Midbrain (tissue), 1 donor: ENCODE measurements at places on chromosomes 5 and 9.

GRCh38 chr9:134378901-134379338, 52.7 kb downstream of the RXRA start:
- peak; percentile 56 for DNase-seq

GRCh38 chr9:124894741-124895170, 32.8 kb downstream of the ARPC5L start:
- peak; percentile 60 for DNase-seq

DNA sequence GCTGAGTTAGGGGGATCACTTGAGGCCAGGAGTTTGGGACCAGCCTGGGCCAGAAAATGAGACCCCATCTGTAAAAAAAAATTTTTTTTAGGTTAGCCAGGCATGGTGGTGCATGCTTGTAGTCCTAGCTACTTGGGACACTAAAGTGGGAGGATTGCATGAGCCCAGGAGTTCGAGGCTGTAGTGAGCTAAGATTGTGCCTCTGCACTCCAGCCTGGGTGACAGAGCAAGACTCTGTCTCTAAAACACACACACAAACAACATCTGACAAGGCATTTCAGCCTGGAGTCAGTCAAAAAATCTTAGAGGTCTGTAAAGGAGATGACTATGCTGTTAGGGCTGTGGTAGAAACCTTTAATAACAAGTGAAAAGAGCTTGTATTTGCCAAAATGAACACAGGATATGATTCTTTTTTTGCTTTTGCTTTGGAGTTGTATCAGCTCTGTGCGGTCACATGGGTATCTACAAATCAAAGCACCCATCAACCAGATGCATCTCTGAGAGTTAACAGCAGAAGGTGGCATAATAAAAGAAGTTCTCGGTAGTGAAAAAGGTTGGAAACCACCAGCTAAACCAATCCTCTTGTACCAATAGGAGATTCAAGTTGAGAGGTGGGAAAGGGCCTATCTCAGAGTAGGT, 3.6 kb upstream of the PSMD5 start:
- no peak for DNase-seq

GRCh38 chr5:77545285-77545684, 53.2 kb upstream of the WDR41 start:
- no peak for DNase-seq

DNA sequence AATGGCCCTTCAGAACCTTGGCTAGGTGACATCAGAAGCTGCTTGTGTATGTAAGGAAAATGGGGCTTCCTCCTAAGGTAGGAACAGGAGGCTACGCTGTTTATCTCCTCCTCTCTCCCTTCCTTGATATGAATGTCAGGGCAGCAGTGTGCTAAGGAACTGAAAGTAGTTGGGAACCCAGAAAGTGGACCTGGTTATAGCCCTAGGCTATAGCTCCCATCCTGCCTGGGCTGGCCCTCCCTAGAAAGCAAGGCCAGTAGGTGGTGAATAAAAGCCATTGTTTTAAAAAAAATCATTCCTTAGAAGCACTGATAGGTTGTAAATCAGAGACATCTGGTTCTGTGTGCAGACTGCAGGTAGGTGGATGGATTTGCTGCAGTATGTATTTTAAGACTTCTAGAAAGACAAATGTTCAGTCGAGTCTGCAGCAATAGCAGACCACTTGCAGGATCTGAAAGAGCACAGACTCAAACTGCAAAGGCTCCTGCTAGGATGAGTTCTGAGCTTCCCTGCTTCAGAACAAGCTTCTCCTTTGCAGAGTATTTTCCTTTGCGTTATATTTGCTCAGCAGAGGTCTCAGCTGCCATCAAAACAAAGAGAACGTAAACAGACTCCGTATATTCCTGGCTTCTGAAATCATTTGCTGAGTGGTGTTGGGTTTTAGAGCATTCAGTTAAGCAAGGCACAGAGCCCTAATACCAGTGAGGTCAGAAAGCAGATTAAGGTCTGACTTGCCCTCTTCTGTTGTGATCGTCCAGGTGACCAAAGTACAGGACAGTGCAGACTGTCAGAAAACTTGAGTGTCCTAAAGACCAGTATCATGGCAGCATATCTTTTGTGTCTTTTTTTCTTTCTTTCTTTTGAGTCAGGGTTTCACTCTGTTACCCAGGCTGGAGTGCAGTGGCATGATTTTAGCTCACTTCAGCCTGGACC, 20.1 kb upstream of the CFAP157 start:
- DNase-seq = no peak

GRCh38 chr5:113269023-113269997, 165.5 kb downstream of the TSSK1B start:
- no peak for DNase-seq

DNA sequence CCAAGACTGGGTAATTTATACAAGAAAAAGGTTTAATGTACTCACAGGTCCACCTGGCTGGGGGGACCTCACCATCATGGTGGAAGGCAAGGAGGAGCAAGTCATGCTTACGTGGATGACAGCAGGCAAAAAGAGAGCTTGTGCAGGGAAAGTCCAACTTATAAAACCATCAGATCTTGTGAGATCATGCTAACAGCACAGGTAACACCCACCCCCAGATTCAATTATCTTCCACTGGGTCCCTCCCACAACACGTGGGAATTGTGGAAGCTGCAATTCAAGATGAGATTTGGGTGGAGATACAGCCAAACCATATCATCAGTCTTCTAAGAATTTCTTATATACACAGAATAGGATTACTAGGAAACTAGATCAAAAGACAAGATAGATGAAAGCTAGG, 555.6 kb downstream of the PRR16 start:
- DNase-seq = no peak

GRCh38 chr5:139762615-139763170, 32.9 kb upstream of the PSD2 start:
- no peak for DNase-seq

GRCh38 chr5:135481909-135482311, 29.8 kb upstream of the TIFAB start:
- DNase-seq = no peak

DNA sequence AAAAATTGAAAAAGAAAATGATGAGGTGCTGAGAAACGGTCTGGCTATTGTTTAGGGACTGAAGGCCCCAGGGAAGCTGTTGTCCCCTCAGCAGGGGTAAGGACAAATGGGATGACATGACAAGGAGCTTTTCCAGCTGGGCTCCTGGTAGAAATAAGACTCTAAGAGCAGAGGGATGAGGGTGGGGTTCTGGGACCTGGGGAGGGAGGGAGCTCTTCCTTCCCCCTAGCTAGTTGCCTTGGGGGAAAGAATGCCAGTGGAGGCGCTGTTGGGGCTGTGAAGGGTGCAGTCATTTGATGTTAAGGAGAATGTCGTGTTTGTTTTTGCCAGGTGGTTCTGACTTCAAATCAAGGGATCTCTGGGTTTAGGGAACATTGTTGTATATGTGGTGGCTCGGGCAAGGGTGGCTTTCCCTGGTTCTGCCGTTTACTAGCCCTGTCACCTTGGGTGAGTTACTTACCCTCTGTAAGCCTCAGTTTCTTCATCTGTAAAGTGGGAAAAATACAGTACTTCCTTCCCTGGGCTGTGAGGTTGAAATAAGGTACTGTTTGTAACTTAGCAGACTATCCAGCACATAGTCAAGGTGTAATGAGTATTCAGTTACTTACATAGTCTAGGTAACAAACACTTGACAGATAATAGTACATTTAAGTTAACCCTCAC, 47.8 kb downstream of the WWC1 start:
- no peak for DNase-seq

DNA sequence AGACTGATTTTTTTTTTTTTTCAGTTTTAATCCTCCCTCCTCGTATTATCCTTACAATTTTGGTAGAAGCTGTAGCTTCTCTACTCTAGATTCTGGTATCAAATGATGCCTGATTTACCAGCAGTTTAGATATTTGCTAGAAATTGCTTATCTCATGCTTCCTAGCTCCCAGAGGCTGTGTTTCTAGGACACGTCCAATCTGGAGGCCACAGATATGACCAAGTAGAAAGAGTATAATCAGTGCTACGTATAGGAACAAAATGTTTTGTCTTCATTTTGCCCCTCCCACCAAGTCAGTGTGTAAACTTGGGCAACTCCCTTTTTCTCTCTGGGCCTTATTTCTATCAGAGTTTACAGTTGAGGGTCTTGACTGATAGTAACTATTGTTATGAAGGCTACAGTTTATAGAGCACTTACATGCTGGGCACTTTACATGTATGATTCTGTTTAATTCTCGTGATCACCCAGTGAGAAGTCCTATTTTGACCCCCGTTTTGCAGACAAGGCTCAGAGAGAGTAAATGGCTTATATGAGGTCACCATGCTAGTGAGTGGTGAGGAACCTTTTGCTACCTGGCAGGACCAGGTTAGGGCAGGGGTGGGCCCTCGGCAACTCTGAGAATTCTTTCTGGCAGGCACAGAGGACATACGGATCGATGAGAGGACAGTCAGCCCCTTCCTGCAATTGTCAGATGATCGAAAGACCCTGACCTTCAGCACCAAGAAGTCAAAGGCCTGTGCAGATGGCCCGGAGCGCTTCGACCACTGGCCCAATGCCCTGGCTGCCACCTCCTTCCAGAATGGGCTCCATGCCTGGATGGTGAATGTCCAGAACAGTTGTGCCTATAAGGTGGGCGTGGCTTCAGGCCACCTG, 7.6 kb downstream of the HDHD3 start:
- no peak for DNase-seq

DNA sequence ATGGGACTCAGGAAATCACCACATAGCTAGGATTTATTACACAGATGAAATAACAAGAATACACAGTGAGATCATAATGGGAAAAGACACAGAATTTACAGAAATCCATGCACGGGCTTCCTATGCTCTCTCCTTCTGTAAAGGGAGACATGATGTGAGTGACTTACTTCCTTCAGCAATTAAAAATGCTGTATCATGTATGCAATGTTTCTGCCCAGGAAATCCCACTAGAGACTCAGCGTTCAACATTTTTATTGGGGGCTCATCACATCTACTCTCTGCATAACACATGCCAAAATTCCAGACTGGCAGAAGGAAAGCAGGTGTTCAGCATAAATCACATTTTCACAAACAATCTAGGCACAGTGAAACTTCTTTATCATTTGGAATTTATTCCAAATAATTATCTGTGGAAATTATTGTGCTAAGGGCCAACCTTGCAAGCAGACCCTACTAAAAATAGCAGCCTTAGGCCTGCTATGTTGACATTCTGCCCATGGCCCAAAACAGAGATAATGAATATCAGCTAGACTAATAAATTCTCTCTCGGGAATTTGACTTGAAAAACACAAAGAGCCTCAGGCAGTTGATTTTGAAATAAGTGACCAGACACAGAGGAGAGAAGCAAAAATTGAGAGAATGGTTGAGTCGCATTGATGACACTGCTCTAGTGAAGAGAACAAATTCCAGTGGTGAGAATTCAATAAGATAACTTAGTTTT, 31.4 kb upstream of the SELENOP start:
- no peak for DNase-seq

- no peak for DNase-seq
These were observed 143.7 kb downstream of the ARHGAP26 start for GRCh38 chr5:142913728-142914338.

- DNase-seq = no peak
These were observed 14.8 kb downstream of the PIP5K1B start for GRCh38 chr9:68719847-68720246.

DNA sequence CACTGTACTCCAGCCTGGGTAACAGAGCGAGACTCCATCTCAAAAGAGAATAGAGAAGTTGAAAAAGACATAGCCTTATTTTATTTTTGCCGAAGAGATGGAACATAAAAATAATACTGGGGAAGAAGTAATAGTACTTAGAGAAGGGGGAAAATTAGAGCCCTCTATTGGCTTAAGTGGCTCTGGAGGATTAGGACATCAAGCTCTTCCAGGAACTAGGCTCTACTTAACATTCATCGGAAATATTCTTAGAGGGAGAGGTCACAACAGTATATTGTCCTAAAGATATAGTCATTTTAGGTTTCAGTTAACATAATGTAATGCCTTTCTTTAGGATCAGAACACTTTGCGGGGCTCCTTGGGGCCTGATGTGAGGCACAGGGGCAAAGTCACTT, 86.0 kb upstream of the PLPP1 start:
- no peak for DNase-seq

GRCh38 chr9:137879566-137880150, 2.1 kb downstream of the CACNA1B start:
- DNase-seq = no peak

- DNase-seq = no peak
These were observed 118.5 kb upstream of the PTPN3 start for GRCh38 chr9:109616571-109617120.

- peak; percentile 3 for DNase-seq
These were observed 816.8 kb downstream of the MTRR start for GRCh38 chr5:8685704-8686103.

DNA sequence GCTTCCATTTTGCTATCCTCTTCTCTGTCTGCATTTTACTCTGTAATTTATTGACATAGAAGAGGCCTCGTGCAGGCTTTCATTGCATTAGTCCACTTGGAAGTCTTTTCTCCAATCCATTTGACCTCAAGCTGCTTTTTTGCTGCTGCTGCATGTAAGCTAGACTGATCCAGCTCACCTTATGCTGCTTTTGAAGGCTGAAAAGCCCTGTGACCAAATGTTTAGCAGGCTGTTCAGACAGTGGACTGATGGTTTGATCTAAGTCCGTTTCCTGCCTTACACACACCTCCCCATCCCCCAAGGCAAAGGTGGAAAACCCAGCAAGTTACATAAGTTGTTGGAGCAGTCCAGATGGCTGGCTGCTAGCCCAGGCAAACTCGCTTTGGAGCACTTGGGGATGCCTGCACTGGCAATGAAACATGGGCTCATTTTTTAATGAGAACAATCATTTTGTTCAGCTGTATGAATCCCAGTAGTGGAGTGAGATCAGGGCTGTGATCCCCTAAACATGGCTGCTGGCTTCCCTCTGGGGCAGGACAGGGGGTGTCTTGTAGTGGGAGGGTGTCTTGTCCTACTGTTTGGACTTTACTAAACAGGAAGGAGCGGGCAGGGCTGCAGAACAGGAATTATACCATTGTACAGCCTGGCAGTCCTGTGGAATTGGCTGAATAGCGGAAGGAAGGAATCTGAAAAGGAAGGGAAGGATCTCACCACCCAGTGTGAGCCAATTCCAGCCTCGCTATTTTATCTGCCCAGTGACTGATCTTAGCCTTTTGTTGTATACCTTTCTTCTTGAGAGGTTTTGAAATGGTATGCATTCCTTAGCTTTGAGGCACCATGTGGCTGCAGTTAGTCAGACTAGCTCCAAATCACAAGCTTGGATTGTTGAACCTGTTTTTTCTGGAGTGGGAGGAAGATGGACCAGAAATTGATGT, 212.0 kb downstream of the ARHGAP26 start:
- peak; percentile 69 for DNase-seq

DNA sequence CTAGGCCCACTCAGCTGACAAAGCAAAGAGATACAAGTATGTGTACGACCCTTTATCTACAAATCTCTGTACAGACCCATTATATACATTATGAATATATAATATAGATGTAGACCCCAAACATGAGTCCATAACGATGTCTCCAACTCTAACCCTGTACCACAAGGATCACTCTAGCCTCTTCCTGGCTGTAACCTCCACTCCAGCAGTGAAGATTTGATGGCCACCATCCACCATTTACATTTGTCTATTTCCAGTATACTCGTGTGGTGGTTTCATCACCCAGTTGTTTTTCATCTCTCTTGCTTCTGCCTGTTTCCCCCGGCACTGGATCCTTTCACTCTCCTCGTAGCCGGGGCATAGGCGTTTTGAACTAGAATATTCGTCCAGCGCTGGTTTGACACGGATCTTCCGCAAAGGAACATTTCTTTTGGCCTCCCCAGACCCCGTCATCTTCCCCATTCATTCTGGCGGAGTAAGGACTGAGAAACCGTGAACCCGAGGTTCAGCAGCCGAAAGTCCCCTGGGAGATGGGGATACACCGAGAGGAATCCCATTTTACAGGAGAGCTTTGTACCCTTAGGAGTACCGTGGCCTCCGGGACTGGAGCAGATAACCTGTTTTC, 828 bp upstream of the TRIO start:
- DNase-seq = no peak

GRCh38 chr9:128818839-128819715, 777 bp downstream of the ENDOG start:
- DNase-seq = peak; percentile 39
